GF-D8 (cell line): ENCODE measurements at places on chromosomes 13 and 19.
A peak's percentile ranks its signal among the peaks of the same experiment; 100 is the strongest.

DNA sequence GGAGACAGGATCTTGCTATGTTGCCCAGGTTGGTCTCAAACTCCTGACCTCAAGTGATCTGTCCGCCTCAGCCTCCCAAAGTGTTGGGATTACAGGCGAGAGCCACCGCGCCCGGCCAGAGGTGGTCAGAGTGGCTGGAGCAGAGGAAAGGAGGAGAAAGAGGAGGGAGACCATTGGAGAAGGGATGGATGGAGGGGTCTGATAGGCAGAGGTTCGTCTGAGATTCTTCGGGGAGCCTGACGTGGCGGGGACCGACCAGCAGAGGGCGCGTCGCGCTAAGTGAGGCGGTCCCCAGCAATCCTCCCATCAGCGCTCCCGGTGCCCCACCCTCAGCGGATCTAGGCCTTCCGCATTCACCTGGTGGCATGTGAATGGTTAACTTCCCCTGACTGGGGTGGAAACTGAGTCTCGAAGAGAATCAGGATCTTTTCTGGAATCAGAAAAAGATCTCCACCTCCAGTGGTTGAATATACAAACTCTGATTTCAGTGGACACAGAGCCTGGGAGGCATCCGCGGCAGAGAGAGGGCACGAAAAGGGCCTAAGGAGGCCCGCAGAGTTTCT, 8.8 kb downstream of the GTPBP3 start:
- peak; percentile 2 for DNase-seq

- DNase-seq: no peak
These were observed 2776.3 kb downstream of the PCDH9 start for GRCh38 chr13:64453831-64454230.

DNA sequence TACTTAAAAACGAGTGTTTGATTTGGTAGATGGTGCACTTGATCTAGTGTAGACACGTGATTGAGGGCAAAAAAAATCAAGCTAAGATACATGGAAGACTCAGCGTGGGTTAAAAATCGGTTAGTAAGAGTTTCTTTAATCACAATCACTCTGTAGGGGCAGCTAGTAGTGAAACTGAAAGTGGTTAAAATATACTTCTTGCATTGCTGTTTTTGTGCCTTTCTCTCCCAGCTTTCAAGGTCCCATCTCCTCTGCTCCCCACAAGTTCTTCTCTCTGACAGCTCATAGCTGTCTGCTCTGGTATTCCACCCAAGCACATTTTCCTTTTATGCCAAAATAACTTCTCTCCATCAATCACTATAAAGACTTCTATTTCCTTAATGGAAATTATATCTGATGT, 1089.7 kb downstream of the EFNB2 start:
- DNase-seq: no peak

DNA sequence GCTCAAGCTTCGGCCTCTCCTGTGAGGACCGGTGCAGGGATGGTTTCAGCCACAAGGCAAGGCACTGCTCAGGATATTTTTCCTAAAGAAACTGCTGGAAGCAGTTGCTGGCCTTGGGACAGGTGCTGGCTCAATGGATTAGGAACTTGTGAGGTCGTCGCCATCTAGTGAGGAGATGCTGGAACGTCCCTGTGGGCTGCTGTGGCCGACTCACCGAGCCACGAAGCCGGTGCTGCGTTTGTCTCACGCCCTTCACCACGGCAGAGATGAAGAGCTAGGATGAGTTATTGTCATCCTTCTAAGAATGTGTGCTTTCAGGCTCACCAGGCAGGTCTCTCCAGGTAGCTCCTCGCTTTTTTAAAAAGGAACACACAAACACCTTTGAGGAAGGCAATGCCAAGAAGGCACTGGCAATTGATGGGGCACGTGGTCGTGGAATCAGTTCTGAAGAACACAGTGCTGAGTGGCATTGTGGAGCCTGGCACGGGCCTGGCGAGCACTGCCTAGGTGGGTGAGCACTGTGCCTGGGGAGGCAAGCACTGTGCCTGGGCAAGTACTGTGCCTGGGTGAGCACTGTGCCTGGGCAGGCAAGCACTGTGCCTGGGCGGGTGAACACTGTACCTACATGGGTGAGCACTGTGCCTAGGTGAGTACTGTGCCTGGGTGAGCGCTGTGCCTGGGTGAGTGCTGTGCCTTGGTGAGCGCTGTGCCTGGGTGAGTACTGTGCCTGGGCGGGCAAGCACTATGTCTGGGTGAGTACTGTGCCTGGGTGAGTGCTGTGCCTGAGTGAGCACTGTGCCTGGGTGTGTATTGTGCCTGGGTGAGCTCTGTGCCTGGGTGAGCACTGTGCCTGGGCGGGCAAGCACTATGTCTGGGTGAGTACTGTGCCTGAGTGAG, 140.4 kb downstream of the TEX29 start:
- no peak for DNase-seq

- no peak for DNase-seq
These were observed 2.1 kb downstream of the DNAJB1 start for GRCh38 chr19:14516048-14516534.

DNA sequence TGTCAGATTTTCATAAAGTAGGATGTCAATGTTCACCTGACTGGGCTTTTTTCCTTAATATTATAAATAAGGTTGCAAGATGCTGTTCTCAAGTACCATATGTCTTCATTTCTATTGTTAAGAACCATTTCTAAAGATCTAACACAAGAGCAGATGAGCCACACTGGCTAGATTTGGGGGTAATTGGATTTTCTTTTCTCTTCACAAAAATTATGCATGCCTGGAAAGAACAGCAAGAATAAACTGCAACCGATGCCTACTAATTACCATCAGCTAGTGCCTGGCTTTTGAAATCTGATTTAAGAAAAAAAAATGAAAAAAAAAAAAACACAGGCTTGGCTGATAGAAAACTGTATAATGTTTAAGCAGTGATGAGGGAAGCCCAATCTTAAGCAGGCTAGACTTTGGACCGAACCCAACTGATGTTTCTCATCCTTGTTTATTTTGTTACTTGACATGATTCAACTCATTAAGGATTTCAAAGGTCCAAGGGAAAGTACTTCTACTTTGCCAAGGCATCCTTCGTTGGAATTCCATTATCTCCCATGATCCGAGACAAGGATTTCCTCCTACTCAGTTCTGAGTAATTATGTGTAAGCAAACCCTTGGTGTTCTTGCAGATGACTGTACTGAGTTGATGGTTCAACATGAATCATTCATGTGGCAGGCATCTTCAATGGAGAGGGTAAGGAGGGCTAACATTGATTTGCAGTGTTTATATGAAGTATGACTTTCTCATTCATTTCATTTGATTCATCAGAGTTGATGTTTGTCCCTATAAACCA, 300.5 kb downstream of the SPRY2 start:
- no peak for DNase-seq

DNA sequence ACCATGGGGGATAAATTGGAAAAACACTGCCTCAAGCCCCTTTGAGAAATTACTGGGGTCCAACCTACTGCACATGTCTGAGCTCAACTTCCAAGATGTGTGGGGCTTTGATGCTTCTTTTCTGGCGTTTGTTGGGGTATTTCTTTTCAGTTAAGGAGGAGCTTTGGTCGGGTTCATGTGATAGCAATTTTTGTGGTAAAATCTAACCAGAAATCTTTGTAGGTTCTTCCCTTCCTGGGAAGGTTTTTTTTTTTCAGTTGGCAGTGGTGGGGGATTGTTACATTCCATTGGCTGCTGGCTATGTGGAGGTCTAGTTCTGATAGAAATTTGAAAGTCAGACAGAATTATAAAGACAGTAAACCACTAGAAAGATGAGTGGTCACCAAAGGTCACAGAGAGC, 327.8 kb downstream of the ATP8A2 start:
- no peak for DNase-seq
